Central memory CD4-positive, alpha-beta T cell (primary cell): ENCODE measurements at places on chromosomes 4 and X.

GRCh38 chrX:42290608-42291007 is 367.3 kb upstream of the CASK start:
- DNase-seq, result no peak

DNA sequence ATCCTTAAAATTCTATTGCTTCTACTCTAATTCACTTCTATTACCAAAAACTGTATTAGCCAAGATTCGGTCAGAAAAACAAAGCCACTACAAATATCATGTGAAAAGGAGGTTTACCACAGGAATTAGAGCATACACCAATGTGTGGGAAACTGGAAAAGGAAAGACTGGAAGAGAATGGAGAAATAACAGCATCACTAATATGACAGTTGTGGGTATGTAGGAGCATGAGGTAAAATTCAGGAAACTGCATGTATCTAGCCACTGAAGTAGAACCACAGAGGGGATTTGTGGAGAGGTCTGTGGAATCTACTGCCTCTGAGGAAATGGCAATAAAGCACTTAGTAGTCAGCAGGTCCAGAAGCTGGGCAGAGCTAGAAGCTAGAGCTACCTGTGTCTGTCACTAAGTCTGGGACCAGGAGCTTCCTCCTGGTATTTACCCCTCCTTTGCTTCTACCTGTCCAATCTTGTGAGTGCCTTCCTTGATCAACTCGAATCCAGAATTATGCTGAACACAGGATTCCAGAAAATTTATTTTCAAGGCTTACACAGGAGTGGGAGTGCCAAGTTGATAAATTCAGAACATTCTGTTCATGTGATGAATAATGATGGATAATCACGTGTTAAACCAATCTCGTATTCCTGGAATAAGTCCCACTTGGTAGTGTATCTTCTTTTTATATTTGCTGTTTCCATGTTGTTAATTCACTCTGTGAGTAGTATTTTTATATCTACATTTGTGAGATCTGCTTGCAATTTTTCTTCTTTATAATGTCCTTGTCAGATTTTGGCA is 52.6 kb downstream of the NAF1 start:
- no peak for DNase-seq

- no peak for DNase-seq
Observed at GRCh38 chr4:67684839-67685531, 16.0 kb downstream of the UBA6 start.

GRCh38 chrX:66680451-66680850 is 41.6 kb upstream of the EDA2R start:
- no peak for DNase-seq

GRCh38 chr4:139083607-139083955 is 68.0 kb downstream of the NOCT start:
- DNase-seq, result peak; percentile 76

- DNase-seq, result no peak
Observed at GRCh38 chrX:39258331-39258730, 457.1 kb downstream of the MID1IP1 start.

DNA sequence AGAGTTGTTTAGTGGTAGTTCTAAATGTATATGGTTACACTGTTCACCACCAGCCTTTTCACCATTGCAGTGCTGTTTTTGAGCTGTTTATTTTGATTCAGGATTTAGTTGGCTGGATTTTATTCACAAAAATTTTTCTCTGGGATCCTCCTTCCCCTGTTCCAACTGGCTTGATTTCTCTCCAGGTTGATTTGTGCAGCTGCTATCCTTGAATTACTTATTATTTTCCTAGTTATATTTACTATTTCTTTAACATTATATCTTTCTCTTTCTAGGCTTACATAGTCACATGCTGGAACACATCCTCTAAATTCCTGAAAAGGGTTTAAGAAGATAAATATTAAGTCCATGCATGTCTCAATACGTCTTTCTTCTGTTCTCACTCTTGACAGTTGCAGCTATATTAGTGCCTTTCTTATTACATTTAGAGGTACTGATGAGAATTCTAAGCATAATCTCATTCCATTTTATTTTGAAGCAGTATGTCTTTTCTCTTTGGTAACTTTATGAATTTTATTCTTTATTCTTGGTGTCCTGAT is 82.2 kb downstream of the SUPT20HL2 start:
- no peak for DNase-seq

- no peak for DNase-seq
Observed at GRCh38 chr4:190014771-190015537, 12.1 kb downstream of the FRG2 start.

GRCh38 chrX:122907375-122907774 is 276.7 kb upstream of the GRIA3 start:
- DNase-seq, result no peak

DNA sequence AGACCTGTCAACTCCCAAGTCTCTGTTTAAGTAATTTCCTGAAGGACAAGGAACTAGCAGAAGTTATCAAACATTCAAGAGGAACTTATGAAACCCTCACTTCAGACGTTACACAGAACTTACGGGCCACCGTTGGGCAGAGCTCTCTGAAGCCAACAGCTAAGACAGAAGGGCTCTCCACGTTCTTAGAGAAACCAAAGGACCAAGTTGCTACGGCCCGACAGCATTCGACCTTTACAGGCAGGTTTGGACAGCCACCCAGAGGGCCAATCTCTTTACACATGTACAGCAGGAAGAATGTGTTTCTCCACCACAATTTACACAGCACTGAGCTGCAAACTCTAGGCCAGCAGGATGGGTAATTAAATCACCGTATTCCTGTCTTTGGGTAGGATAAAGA is 705.1 kb upstream of the GRID2 start:
- DNase-seq, result no peak

- no peak for DNase-seq
Observed at GRCh38 chr4:58606303-58606702, 1496.1 kb upstream of the IGFBP7 start.

GRCh38 chr4:45971108-45971507 is 152.7 kb downstream of the GABRG1 start:
- no peak for DNase-seq

- DNase-seq, result peak; percentile 32
Observed at GRCh38 chr4:108116423-108117168, 52.1 kb downstream of the LEF1 start.

DNA sequence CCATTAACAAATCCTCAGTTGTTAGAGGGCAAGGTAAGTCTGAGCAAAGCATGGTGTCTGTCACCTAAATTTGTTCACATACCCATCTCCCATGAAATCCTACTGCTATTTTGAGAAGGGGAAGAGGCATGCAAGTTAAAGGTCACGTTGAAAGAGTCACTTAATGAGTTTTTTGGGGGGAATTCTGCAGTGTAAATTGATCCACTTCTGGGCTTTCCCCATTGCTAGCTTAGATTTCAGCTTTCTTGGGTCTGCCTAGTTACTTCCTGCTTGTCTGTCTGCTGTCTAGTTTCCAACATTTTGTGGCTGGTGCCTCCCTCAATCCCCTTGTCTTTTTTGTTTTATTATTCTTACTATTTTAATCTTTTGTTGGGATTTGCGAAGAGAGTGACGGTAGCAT is 32.0 kb downstream of the CEP135 start:
- DNase-seq, result no peak

DNA sequence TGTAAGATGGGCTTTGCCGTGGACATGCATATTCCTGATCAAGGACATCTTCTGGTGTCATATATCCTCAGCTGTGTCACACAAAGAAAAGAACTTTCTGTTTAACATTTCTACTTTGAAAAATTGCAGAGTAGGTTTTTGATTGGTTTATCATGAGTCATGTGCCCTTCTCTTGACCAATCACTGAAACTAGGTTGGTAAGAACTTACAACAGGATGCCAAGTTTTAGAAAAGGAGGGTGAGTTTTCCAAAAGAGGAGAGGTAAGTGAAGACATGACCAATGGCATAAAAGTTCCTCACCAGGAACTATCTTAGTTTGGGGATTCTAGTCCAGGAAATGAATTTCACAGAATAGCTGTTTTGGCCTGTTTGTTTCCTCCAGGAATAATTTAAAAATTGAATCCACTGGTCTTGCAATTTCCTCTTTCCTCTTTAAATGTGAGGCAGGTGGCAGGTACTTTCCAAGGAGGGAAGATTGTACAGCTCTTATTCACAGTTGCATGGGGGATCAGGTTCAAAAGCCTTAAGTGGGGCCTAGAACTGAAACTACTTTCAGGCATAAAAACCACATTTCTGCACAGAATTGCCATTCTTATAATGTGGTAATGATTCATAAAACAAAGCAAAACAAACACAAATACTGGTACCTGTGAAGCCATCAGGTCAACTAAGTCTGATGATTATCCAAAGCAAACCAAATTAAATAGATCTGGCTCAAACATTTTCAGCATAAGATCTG is 1114.5 kb upstream of the LCORL start:
- DNase-seq, result no peak

DNA sequence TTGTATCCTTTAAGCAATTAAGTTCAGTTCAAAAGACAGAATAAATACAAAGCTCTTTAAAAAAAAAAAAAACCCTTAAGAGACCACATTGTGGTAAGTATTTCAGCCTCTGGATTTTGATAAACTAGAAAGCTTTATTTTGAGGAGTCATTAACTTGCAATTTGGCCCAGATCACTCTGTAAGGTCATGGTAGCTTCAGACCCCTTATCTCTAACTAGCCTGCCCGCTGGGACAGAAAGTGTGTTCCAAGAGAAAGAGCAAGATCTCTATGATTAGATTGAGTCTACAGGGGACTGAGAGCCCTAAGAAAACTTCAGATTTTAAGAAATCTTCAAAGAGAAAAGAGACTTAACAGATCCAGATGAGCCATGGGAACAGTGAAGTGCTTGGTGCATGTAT is 45.6 kb downstream of the GALNT7 start:
- DNase-seq, result no peak

DNA sequence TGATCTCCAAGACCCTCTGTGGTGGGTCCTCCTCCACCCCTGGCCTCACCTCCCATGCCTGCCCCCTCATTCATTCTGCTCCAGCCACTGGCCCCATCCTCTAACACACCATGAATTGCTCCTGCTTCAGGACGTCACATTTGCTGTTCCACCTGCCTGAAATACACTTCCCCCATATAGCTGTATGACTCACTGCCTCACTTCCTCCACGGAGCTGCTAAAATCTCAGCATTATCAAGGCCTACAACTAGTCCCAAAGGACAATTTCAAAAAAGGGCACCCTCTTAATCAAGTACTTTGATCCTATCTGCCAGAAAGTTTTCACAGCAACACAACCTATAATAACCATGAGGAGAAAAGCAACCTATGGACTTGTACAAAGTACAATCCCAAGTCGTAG is 43.6 kb upstream of the PHOX2B start:
- no peak for DNase-seq

DNA sequence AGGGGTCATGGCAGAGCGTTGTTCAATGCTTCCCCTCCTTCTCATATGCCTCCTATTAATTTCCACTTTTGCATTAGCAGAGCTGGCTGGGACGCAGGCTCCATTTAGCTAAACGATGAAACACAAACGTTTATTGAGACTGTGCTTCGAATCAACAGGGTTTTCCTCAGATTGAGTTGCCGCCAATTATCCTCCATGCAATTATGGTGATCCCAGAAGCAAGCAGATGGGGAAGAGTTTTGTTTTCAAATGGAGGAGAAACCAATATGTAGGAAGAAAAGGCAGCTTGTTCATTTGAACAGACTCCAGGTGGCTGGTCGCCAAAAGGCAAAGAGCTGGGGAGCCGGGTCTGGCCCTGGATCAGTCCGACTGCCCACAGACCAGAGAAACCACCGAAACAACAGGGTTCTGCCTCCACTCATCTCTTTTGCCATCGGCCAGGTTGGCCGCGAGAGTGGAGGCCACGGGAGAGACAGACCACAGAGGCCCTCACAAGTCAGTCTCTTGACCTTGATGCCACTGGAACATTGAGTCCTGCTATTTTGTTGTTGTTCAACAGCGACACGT is 184.8 kb downstream of the GBA3 start:
- no peak for DNase-seq

- DNase-seq, result no peak
Observed at GRCh38 chrX:70293621-70294020, 3.7 kb downstream of the KIF4A start.

DNA sequence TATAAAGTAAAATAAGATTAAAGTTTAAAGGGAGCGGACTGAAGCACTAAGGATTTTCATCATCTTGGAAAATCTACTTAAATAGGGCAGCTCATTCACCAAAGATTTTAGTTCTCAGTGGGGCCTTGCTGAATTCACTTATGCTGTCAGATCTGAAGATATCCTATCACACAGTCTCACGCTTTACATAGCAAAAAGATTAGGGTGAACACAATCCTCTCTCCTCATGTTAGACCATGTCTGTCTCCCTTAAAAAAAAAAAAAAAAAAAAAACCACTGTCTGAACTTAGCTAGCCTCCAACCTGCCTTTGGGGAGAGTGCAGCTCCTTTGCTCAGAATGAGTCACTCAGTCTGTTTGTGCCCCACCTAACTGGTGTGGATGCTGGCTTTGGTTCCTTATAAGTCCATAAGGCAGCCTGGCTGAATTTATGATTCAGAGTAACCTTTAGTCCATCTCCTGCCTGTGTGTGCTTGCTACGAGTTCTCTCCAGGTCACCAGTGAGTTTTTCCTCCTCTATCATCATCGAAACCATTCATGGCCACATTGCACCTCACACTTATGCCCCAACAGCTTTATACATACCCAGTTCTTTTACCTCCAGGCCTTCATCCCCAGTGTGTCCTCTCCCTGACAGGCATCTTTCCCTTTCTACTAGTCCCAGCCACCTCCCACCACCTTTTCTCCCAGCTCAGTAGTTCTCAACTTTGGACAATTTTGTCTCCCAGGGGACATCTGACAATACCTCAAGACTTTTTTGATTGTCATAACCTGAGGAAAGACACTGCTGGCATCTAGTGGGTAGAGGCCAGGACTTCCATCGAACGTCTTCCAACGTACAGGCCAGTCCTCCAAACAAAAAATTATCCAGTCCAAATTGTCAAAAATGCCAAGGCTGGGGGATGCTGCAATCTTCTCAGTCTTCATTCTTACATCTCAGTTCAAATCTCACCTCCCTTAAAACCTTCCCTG is 220.7 kb upstream of the EMCN start:
- no peak for DNase-seq
